Pulmonary artery endothelial cell (primary cell): ENCODE measurements at places on chromosomes 16 and 17. TPM values are rescaled to one million over a fixed set of nuclear protein-coding genes. Genes with fewer than 3 reads are reported as not detected.

DNA sequence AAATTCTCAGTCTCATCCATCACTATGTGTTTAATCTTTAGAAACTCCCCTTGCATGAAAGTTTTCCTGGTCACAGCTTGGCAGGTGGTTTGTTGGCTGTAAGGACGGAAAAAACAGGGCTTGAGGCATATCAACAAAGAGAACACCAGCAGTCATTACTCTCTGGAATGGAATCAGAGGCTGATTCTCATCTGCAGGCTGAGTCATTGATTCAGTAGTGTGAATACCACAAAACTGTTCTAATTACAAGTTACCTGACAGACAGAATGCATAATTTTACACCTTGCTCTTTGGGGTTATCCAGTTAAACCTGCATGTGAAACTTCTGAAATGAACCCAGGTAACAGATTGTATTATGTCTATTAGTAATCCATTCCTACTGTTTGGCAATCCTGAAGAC, 11.5 kb upstream of the SLFN12L start:
- DNase-seq: no peak

GRCh38 chr17:40559954-40560591, 5.2 kb downstream of the CCR7 start:
- DNase-seq: peak; percentile 56

- no peak for DNase-seq
These were observed 335 bp downstream of the TMEM11 start for GRCh38 chr17:21213638-21214014.

Gene EVI2A
- 0.33 and 0.35 TPM in 2 replicates for total RNA-seq
